Activated naive CD4-positive, alpha-beta T cell (primary cell): ENCODE measurements at places on chromosomes 16 and 17.

DNA sequence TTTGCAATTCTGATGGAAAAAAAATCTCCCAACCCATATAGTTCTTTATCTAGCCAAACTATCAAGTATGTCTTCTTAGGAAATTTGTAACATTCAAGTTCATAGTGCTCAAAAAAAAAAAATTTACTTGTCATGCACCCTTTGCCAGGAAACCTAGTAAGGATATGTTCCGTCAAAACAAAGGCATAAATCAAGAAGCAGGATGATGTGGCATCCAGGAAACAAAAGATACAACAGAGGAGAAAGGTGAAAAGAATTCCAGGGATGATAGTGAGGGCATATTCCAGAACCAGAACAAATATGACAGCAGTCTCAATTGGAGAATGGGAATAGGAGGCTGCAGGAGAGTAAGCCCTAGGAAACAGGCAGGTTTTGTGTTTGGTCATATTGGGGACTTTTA, 104.6 kb downstream of the SPAG9 start:
- DNase-seq: no peak

GRCh38 chr17:81230043-81230820, 7.5 kb upstream of the CEP131 start:
- no peak for DNase-seq

DNA sequence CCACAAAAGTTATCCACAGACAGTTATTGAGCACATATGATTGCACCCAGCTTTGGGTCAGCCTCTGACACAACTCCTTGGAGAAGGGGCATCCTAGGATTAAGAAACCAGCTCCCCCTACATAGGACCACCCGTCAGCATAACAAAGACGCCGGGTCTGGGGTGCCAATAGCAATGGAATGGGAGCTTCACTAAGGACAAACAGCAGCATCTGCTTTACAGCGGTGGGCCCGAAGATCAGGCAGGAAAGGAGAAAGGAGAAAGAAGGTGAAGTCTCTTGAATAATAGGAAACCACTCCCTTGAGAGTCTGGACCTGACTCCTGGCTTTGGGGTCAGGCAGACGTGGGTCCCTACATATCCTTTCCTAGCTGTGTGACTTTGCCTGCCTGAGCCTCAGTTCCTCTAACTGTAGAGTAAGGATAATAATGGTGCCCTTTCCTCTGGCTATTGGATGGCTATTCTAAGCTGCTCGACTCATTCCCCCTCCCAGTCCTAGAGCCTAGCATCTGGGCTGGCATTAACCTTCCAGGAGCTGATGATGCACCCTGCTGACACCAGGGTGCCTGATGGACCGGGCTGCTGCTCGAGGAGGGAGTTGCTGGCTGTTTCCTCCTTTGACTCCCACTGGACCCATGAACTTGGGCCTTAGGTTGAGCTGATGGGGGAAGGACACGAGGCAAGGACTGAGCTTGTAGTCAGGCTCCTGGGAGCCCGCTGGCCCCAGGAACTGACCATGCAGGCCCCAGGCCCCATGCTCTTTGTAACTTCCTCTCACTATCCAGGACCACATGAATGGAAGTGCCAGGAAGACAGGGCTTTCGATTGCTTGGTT, 94.2 kb downstream of the C16orf78 start:
- no peak for DNase-seq

DNA sequence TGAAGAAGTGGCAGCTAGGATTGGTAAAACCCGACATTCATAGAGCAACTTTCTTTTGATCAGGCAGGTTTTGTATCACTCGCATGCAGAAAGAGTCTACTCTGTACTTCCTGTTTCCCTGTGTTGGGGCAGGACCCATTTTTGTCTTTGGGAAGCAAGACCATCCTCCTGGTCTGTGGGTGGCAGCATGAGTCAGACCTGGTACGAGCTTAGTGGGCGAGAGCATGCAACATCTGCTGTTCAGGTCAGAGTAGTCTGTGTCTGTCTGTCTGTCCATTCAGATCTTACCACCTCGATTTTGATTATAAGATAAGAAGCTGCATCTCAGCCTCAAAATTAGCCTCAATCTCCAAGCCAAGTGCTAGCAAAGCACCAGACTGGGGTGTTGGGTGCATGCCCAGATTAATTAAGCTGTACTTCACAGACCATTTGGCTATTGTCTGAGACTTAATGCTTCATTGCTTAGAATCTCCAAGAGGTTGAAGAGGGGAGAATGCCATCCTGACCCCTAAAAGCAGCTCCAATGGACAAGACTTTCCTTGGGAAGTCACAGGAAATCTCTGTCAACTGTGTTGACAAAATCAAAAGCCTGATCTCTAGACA, 110.9 kb downstream of the XYLT1 start:
- no peak for DNase-seq

DNA sequence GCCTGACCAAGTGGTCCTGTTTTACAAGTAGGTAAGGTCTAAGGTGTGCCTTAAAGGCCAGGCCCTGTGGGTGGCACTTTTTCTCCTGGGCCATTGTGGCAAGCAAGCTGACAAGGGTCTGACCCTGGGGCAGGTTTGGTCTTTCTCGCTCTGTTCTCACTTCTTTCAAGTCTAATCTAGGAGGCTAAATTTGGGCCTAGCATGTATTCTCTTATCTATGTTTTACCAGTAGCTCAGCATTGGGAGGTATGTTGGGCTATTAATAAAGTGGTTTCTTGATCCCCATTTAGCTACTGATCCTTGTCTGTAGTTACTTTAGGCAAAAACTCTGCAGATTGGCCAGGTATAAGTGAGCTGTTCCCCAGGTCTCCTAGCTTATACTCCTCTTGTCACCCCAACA, 77.7 kb downstream of the DNAH3 start:
- DNase-seq: no peak

DNA sequence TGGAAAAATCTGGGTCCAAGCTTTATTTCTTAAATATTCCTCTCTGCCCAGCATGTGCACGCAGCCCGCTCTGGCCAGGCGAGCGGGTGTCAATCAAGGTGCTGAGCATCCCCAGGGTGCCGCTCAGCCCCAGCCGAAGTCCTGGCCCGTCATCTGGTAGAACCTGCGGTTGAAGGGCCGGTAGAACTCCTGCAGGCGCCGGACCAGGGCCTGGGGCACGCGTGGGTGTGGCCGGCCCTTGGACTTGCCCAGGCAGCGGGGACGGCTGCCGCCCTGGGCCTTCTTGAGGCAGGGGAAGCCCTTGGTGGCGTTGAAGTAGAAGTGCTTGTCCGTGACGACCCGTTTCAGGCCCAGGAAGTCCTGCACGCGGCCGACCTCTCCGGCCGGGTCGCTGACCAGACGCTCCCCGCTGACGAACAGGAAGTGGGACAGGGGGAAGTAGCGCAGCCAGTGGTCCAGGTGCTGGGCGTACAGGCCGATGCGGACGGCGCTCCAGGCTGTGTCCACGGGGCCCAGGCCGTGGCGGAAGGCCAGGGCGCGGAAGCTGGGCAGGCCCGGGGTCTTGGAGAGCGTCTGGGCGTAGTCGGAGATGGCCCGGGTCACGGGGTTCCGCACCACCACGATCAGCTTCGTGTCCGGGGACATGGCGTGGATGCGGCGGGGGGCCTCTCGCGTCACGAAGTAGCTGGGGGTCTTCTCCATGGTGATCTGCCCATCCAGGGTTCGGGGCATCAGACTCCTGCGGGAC, 6.6 kb downstream of the HS3ST6 start:
- no peak for DNase-seq

DNA sequence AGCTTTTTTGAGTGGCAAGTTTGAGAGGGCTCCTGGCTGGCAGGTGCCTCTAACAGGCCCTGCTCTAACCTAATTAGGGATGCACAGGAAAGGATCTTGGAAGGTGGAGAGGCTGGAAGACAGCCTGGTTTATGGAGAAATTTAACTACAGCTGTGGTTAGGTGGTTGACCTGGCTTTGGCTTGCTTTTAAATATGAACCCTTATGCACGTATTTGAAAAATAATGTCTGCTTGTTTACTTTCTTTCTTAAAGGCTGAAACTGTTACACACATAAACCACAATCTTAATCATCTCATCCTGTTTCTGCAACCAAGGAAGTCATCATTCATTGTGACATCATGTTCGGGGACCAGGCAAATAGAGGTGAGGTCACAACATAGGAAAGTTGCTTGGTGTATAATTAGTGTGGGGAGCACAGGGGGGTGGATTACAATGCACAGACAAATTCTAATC, 23.1 kb upstream of the DHRS13 start:
- no peak for DNase-seq

- no peak for DNase-seq
Measured at GRCh38 chr17:80212962-80213642, 7.0 kb downstream of the SGSH start.
